Activated T-helper 2 cell treated with anti-CD3 and anti-CD28 coated beads, Interferon-gamma antibody, Interleukin-2, Interleukin-4, amounts not matched to agents 10 μg/mL and 5 μg/mL and 100 μg/mL, durations not matched to agents 14 hours and 24 hours and 36 hours (primary cell): ENCODE measurements at places on chromosomes 1 and 21.

- no peak for DNase-seq
Observed at GRCh38 chr1:162213281-162213912, 143.9 kb downstream of the NOS1AP start.

GRCh38 chr1:222028116-222028515 lies 286.2 kb upstream of the DUSP10 start:
- DNase-seq: no peak

GRCh38 chr1:179031855-179032513 lies 6.3 kb downstream of the FAM20B start:
- no peak for DNase-seq

DNA sequence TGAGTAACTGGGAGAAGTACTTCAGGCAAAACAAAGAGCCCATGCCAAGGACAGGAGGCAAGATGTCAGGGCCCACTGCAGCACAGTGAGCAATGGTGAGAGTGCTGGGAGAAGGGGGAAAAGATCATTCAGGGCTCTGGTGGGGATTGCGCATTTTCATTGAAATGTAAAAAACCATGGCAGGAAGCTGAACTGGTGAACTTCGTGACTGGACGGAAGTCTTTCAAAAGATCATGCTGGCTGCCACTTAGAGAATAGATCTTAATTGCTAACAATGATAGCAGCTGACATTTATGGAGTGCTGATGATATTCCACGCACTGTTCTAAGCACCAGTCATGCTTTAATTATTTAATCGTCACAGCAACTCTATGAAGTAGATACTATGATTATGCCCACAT lies 107.0 kb downstream of the TGFBR3 start:
- no peak for DNase-seq

DNA sequence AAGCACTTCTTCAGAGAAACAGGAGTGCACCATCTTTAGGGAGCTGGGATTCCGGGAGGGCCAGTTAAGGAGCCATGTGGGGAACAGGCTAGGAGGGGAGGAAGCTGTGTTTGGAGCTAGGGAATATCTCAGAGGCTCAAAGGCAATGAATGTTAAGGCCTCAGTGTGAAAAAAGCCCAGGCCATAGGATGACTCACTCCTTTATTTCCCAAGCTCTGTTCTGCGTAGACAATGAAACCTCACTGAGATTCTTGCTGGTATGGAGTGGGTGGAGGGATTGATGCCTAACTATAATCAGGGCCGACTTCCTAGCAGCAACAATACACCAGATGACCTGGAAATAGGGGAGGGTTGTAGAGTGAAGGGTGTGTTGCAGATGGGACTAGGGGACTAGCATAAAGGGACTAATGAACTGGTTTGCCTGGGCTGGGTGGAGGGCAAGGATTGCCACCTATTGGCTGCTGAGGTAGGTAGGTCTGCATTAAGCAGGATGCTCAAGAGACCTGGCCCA lies 2.1 kb downstream of the GNAT2 start:
- DNase-seq: no peak

GRCh38 chr1:160949881-160950280 lies 4.7 kb downstream of the ITLN2 start:
- no peak for DNase-seq

DNA sequence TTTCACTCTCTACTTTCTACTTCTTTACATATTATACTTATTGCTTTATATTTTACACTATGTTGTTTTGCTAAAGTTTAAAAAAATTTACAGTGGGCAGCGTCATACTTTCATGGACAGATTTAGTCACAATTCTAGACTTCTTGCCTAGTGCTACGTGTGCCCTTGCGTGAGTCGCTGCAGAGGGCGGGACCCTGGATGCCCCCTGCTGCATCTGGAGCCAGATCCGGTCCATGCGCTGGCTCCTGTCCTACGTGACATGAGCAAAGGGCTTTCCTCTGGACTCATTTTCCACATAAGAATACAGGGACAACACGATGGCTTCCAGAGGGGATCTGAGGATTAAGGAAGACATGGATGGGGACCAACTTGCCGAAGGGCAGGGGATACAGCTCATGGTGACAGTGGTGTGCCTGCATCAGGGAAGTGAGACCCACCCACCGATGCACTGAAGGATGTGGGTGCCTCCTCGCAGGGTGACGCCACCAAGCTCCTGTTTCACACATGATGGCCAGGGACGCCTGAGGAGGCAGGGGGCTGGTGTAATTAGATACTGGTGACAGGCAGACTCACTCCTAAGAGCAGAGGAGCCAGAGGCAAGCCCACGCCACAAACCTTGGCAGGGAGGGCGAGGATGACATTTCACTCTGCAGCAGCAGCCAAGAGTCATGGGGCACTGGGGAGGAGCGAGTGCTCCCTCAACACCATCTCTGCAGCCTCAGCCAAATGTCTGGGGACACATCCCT lies 86.6 kb downstream of the DMRTB1 start:
- no peak for DNase-seq

- DNase-seq: no peak
Observed at GRCh38 chr1:220338759-220339158, 66.5 kb upstream of the RAB3GAP2 start.

DNA sequence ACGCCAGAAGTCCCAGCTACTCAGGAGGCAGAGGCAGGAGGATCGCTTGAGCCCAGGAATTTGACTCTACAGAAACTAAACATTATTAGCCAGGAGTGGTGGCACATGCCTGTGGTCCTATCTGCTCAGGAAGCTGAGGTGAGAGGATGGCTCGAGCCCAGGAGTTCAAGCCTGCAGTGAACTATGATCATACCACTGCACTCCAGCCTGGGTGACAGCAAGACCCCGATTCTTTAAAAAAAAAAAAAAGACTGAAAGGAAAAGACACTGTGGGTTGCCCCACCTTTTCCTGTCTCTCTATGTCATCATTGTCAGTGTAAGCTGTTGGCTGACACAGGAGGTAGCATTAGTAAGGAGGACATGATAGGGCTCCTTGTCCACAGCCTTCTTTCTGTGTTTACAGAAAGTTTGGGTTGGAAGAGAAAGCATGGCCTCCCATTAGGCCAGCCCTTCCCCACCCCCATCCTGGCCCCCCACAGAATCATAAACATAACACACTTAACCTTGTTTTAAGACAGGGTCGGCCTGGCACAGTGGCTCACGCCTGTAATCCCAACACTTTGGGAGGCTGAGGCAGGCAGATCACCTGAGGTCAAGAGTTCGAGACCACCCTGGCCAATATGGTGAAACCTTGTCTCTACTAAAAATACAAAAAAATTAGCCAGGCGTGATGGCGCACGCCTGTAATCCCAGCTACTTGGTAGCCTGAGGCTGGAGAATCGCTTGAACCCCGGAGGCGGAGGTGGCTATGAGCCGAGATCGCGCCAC lies 20.6 kb upstream of the RCAN3 start:
- DNase-seq: no peak

- no peak for DNase-seq
Observed at GRCh38 chr21:28325618-28326017, 667.1 kb downstream of the LTN1 start.

GRCh38 chr1:34131396-34132160 lies 33.5 kb downstream of the CSMD2 start:
- no peak for DNase-seq

DNA sequence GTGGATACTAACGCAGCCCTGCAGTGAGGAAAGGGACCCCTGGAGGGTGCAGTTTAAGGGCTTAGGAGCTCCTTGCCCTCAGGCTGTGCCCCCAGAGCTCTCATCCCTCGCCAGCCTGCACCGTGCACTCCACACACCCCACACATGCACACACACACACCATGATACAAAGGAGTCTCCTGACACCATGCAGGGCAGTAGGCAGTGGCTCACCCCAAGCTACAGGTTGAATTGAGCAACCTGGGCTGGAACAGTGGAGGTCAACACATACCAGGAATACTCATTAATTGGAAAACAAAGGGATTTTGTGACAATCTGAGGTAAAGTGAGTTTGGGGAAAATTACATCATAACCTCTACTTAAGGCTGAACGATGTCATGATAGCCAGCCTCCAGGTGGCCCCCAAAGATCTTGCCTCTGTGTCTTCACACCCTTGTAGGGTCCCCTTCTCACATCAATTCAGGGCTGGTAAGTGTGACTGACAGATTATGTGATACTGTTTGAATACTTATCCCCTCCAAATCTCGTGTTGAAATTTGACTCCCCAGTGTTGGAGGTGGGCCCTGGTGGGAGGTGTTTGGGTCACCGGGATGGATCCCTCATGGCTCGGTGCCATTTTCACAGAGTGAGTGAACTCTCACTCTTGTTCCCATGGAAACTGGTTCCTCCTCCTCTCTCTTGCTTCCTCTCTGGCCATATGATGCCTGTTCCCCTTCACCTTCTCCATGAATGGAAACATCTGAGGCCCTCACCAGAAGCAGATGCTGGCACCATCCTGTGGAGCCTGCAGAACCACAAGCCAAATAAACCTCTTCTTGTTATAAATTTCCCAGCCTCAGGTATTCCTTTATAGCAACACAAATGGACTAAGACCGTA lies 111.0 kb upstream of the RAB4A start:
- DNase-seq: no peak

- no peak for DNase-seq
Observed at GRCh38 chr1:170594066-170594626, 62.2 kb downstream of the GORAB start.

DNA sequence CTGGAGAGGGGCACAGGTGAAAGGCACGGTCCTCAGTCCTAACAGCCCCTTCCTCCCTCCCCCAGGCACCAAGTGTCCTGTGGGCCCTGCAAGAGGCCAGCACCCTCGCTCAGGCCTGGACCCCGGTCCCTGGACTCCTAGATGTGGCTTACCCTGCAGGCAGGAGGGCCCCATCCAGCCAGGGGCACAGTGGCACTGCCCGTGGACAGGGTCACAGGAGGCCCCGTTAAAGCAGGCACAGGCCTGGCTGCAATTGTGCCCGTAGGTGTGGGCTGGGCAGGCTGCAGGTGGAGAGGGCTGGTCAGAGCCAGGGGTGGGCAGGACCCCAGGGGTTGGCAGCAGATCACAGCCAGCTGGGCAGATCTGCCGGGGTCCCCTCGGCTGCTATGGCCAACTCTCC lies 44.5 kb downstream of the ARHGEF16 start:
- DNase-seq: no peak

DNA sequence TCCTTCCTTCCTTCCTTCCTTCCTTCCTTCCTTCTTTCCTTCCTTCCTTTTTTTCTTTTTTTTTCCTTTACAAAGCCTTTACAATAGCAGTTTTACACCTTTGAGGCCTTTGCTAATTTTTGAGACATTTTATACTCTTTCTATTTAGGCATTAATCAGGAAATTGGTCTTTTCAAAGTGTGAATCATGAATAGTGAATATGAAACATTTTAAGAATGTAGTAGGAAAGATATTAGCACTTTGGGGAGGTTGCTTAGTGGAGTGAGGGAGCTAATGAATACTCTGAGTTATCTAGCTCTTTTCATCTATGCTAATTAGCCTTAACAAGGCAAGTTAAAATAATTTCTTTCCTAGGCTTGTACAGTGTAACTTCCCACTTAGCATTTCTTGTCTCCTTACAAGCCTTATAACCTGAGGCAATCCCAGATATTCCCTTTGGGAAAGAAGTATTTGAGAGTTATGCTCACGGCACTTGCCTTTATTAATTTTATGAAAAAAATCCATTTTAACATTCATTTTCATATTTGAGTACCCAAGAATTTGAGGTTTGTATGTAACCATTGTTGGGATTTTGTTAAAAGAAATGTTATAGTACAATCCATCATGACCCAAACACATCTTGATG lies 122.6 kb downstream of the NTNG1 start:
- DNase-seq: no peak
